Kidney epithelial cell (primary cell): ENCODE measurements at places on chromosomes 5 and 9. TPM values are rescaled to one million over a fixed set of nuclear protein-coding genes. Genes with fewer than 3 reads are reported as not detected.
A peak's percentile ranks its signal among the peaks of the same experiment; 100 is the strongest.

DNA sequence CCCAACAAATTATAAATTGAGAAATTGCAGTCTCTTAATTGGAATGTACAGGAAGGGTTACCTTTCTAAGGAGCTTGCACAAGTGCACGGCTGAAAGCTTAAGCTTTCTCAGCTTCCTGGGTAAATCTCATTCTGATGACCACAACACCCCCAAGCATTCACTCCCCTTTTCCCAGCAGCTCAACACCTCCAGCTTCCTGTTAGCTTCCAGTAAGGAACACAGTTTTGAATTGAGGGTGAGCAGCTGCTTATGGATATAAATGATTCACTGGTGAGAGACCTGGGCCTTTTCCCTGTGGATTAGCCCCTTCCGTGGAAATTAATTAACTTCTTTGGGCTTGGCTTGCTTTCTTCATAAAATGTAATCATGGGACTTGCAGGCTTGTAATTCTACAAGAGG, 101.2 kb downstream of the SLC28A3 start:
- DNase-seq: peak; percentile 45

GRCh38 chr5:24632353-24632752, 12.4 kb downstream of the CDH10 start:
- DNase-seq: no peak

The HAUS6 gene
- total RNA-seq: 15.5 and 18.0 TPM in 2 replicates

The FBN2 gene
- total RNA-seq: 25.2 and 31.9 TPM in 2 replicates

DNA sequence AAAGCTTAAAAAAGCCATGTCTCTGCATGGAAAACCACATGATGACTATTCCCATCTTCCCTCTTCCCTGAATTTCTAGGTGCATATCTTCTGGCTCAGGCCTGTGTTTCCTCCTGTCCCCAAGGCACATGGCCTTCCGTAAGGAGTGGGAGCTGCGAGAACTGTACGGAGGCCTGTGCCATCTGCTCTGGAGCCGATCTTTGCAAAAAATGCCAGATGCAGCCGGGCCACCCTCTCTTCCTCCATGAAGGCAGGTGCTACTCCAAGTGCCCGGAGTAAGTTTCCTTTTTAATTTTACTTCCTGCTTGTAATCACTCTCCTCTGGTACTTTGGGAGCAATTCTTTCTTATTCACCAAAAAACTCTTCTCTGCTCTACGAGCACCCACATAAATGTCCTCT, 83.6 kb downstream of the RFK start:
- no peak for DNase-seq

The IFNA2 gene
- not detected in 2 replicates for total RNA-seq

DNA sequence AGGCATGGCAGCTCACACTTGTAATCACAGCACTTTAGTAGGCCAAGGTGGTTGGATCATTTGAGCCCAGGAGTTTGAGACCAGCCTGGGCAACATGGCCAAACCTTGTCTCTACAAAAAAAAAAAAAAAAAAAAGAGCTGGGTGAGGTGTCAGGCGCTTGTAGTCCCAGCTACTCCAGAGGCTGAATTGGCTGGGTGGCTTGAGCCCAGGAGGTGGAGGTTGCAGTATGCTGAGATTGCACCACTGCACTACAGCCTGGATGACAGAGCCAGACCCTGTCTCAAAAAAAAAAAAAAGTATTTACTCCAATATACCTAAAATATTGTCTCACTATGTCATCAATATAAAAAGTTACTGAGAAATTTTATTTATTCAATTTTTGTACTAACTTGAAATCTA, 2.8 kb downstream of the SCAI start:
- DNase-seq: no peak

The MSX2 gene
- total RNA-seq: 1.3 and 1.4 TPM in 2 replicates

The PCDHA5 gene
- total RNA-seq: not detected in 2 replicates

The CENPH gene
- 11.5 and 13.3 TPM in 2 replicates for total RNA-seq

- no peak for DNase-seq
Measured at GRCh38 chr5:510521-510920, 13.7 kb downstream of the SLC9A3 start.

The WNT8A gene
- not detected in 2 replicates for total RNA-seq

The SLC36A1 gene
- total RNA-seq: 9.1 and 13.8 TPM in 2 replicates

GRCh38 chr9:92294297-92294676, 790 bp upstream of the IARS1 start:
- no peak for DNase-seq

DNA sequence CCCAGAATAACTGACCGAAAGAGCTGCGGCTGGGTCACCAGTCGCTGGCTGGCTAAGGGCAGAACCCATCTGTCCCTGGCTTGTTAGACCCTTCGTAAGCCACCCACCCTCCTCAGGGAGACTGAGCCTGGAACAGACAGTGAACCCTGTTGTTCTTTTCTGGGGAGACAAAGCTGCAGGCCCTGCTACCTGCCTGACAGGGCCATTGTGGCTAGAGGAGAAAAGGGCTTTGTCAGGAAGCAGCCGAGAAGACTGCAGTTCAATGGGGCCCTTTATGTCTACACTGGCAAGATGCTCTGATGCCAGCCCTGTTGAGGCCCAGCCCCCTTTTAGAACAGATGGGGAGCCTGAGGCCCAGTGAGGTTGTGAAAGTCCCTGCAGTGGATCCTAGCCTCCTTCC, 3.7 kb upstream of the NIPAL4 start:
- DNase-seq: no peak

The ST8SIA4 gene
- 0.21 and 2.3 TPM in 2 replicates for total RNA-seq

DNA sequence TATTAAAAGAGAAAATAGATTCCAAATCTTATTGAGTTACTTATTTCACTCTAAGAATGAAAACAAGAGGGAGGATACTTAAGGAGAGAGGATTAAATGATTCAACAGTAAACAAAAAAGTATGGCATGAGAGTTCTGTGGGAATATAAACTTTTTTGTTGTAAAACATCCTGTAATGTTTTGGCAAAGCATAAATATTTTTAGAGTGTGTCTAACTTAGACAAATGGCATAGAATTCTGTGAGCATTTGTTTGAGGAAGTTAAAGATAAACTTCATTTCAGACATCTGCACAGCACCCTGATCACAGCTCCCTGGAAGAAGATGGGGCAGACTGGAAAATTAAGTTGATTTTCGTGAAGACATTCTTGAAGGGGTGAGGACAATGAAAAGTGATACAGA, 246.8 kb upstream of the HAPLN1 start:
- DNase-seq: no peak

The NEURL1B gene
- total RNA-seq: 5.1 and 6.1 TPM in 2 replicates

The PRDM9 gene
- 0.07 TPM in 1 of 2 replicates, not detected in the other for total RNA-seq

The EFNA5 gene
- total RNA-seq: 12.6 and 24.6 TPM in 2 replicates

DNA sequence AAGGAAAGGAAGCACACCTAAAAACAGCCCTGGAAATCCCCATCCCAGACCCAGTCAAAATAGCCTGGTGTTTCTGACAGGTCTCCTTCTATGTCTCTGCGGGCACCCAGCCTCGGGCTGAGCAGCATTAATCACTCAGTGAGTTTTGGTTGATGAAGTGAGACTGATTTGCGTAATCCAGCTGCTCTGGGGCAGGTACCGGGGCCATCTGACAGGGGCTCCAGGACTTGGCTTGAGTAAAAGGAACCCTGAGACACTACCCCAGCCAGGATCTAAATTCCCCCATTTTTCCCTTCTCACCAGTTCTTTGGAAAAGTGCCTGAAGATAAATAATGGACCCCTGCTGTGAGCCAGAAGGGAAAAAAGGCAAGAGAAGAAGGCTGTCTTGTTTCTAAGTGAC, 596 bp downstream of the SLC28A3 start:
- peak; percentile 25 for DNase-seq

The SLC12A7 gene
- 50.3 and 63.3 TPM in 2 replicates for total RNA-seq

DNA sequence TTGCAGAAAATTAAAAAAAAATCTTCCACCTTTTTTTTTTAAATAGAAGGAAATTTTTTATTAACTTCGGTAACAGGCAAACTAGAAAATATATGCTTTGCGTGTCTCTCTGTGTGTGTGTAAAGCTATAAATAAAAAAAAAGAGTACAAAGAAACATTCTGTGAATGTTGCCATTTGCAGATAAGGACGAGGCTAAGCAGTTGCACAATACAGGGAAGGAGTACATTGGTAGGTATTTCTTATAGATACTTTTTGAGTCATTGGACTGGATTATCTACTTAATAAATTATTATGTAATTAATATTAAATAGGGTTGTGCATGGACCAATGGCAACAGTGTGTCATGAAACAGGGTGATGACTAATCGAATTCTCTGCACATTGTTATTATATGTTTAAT, 102.4 kb downstream of the CAMK4 start:
- DNase-seq: no peak

GRCh38 chr5:1542781-1543180, 19.0 kb upstream of the LPCAT1 start:
- peak; percentile 63 for DNase-seq

DNA sequence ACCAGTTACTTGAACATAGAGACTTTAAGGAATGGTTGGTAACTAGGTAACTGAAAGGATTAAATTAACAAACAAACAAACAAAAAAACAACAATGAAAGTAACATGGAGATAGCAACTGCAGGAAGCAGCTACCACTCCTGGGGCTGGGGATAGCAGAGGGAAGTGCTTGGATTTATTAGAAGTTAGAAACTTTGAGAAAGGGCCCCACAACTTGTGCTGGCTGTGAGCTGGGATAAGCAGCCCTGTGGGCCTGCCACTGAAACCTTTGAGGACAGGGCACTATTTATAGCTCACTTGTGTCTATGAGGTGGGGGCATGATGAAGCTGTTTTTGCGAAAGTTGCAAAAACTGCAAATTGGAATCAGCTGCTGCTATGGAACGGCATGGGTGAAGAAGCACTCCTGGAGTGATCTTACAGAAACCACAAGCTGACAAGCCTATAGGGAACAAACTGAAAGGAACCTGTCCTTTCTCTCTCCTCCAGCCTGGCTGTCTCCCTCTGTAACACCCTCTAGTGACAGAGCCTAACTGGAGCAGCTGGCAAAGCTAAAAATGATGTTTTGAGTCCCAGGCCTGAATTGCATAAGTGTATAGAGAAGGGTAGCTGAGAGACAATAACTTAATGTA, 91.4 kb upstream of the RANBP6 start:
- DNase-seq: no peak

DNA sequence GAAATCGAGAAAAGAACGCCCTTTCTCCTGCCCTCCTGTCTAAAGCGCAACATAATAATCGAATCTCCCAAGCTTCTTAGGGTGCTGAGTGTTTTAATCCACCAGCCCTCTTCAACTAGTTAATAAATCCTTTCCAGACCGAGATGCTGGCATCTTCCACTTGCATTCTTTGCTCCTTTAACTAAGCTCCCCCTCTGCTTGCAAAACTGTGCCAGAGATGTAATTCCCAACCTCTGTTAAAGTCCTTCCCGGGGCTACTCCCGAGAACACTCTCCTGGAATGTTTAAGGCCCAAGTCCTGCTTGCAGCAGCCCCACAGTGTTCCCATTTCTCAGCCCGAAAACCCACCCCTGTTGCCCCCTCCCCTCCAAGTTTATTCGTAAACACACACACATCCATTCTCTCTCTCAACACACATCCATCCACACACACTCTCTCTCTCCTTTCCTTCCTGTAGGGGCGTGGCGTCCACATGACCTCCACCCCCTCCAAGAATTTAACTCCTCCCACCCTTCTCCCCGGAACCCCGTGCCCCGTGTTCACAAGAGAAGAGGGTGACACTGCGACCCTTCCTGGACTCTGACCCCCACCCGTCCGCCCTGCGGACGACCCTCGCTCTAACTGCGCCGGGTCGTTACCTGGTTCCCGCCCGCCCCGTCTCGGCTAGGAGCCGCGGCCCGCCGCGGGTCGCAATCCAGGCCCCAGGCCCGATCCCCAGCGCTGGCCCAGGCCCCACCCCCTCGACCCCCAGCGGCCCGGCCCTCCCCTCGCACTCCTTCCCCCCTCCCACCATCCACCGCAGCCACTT, 7.0 kb upstream of the MGAT1 start:
- DNase-seq: no peak

DNA sequence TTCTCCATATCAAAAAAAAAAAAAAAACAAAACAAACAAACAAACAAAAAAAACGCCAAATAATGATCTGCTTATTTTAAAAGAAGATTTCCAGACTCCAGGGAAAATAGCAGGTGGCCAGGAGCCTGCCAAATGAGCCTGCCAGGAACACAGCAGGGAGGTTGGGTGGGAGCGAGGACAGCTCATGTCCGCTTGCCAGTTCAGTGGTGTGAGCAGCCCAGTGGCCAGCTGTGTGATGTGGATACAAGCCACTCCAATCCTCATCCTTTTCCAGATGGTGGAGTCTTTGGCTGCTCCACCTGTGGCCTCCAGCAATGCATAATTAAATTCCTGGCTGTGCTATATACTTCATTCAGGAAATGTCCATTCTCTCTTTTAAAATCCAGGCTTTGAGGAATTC, 1025.1 kb upstream of the C9orf72 start:
- DNase-seq: no peak

DNA sequence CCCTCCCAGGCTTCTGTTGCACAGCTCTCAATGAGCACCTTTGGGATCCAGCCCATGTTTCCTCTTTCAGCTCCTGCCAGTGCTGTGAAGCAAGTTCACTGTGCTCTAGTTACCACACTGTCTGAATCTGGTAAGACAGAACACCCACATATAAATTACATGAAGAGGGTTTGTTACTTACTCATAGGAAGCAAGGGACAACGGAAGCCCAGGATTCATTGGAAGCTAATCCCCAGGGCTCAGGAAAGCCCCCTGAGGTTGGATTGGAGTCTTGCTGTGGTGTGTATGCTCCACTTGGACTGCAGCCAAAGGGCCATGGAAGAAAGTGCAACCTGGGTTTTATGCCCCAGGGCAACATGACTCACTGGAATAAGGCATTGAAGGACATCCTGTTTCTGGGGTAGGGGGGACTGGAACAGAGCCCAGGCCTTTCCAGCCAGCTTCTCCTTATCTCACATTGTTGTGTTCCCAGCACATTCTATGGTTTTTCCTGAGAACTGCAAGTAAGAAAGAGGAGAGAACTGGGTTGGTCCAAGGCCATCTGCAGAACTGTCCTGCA, 15.6 kb upstream of the CLK4 start:
- DNase-seq: peak; percentile 48

- DNase-seq: no peak
Measured at GRCh38 chr5:143618141-143618540, 193.8 kb upstream of the HMHB1 start.

The DNLZ gene
- total RNA-seq: 24.3 and 27.5 TPM in 2 replicates

The DEPDC1B gene
- total RNA-seq: 10.6 TPM in 2 replicates

GRCh38 chr9:108786322-108786721, 69.5 kb downstream of the ACTL7B start:
- no peak for DNase-seq

GRCh38 chr9:23322392-23322791, 503.6 kb downstream of the ELAVL2 start:
- DNase-seq: no peak

GRCh38 chr5:157348049-157348400, 82.1 kb downstream of the CYFIP2 start:
- DNase-seq: no peak

- no peak for DNase-seq
Measured at GRCh38 chr9:20670395-20670794, 13.7 kb upstream of the FOCAD start.

The MCTP1 gene
- 12.7 and 12.9 TPM in 2 replicates for total RNA-seq

DNA sequence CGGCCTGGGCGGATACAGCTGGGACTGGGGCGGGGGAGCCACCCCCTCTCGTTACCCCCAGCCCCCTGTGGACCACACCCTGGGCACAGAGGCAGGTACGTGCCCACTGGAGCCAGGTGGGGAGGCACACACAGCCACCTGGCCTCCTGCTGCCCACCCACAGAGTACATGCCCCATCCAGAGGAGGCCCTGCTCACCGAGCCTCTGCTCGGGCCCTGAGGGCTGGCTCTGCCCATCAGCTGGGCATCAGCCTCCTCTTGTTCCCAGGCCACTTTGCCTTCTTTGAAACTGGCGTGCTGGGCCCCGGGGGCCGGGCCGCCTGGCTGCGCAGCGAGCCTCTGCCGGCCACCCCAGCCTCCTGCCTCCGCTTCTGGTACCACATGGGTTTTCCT, 6.3 kb downstream of the MAMDC4 start:
- no peak for DNase-seq

The IFNA21 gene
- not detected in 2 replicates for total RNA-seq
